ENCODE measurements at places on chromosomes 5 and 9. TPM values are rescaled to one million over a fixed set of nuclear protein-coding genes. Genes with fewer than 3 reads are reported as not detected.

DNA sequence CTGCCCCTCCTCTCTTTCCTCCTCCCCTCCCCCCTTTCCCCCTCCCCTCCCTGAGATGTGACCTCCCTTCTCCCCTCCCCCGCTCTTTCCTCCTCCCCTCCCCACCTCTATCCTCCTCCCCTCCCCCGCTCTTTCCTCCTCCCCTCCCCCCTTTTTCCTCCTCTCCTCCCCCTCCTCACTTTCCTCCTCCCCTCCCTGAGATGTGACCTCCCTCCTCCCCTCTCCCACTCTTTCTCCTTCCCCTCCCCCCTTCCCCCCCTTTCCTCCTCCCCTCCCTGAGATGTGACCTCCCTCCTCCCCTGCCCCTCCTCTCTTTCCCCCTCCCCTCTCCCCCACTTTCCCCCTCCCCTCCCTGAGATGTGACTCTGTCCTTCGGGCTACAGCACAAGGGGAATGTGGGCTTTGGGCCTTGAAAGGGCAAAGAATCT, 169.8 kb downstream of the COL23A1 start:
- DNase-seq: no peak

- peak; percentile 29 for DNase-seq
Measured at GRCh38 chr5:83877911-83878706, 157.5 kb upstream of the HAPLN1 start.

GRCh38 chr9:134764473-134765269, 115.9 kb upstream of the FCN2 start:
- no peak for DNase-seq

DNA sequence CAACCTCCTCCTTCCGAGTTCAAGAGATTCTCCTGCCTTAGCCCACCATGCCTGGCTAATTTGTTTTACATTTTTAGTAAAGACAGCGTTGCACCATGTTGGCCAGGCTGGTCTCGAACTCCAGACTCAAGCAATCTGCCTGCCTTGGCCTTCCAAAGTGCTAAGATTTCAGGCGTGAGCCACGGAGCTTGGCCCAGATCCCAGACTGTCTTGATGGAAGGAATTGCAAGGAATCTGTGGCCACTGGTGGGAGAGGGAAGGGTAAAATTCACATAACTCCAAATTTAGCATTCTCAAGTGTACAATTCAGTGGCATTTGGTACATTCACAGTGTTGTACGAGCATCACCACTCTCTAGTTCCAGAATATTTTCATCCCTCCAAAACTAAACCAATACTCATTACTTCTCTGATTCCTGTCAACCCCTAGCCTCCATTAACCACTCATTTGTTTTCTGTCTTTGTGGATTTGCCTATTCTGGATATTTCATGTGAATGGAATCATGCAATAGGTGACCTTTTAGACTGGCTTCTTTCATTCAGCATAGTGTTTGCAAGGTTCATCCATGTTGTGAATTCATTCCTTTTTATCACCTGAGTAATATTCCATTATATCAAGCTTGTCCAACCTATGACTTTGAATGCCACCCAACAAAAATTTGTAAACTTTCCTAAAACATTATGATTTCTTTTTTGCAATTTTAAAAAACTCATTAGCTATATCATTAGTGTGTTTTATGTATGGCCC, 8.9 kb upstream of the MYO10 start:
- no peak for DNase-seq

Gene PPIP5K2
- total RNA-seq: 47.8 TPM

Gene ANKRA2
- 40.8 TPM for total RNA-seq

Gene GARIN3
- not detected for total RNA-seq
